A549 treated with DMSO at 1 μM for 4 hours (cell line): ENCODE measurements at places on chromosomes 2 and 18. TPM values are rescaled to one million over a fixed set of nuclear protein-coding genes. Genes with fewer than 3 reads are reported as not detected.

GRB14 gene
- 3.1 to 7.6 TPM (median 5.6 TPM) in 5 replicates for total RNA-seq

COL6A3 gene
- total RNA-seq = 0.03 to 0.11 TPM (median 0.09 TPM) in 5 replicates

RGPD3 gene
- total RNA-seq = 0.12 to 0.28 TPM (median 0.16 TPM) in 5 replicates

DPP4 gene
- total RNA-seq = 0.39 to 0.52 TPM (median 0.47 TPM) in 5 replicates

VWA3B gene
- total RNA-seq = 0.10 TPM in 1 of 5 replicates, not detected in the others

TFPI gene
- total RNA-seq = 41.4 to 72.0 TPM (median 62.0 TPM) in 5 replicates

TLX2 gene
- total RNA-seq = 0.14 to 0.43 TPM (median 0.25 TPM) in 5 replicates

DNAH6 gene
- total RNA-seq = 0.01 to 0.06 TPM (median 0.02 TPM) in 5 replicates

TEX44 gene
- total RNA-seq = not detected in 5 replicates

DDX18 gene
- 71.5 to 85.4 TPM (median 76.0 TPM) in 5 replicates for total RNA-seq

CNGA3 gene
- total RNA-seq = 0.03 TPM in 1 of 5 replicates, not detected in the others

DQX1 gene
- total RNA-seq = 0.08 to 0.12 TPM (median 0.11 TPM) in 3 of 5 replicates, not detected in the others

XDH gene
- 1.1 to 1.8 TPM (median 1.4 TPM) in 5 replicates for total RNA-seq

PSTPIP2 gene
- 0.24 to 0.39 TPM (median 0.28 TPM) in 5 replicates for total RNA-seq

IL36A gene
- total RNA-seq = not detected in 5 replicates

EPB41L3 gene
- 0.09 to 0.32 TPM (median 0.16 TPM) in 5 replicates for total RNA-seq

ASPRV1 gene
- 0.17 to 0.38 TPM (median 0.24 TPM) in 5 replicates for total RNA-seq

SLC30A3 gene
- total RNA-seq = 3.2 to 4.9 TPM (median 3.7 TPM) in 5 replicates

CDK5R2 gene
- 1.2 to 2.5 TPM (median 1.9 TPM) in 5 replicates for total RNA-seq

SKOR2 gene
- not detected in 5 replicates for total RNA-seq

ANKRD36B gene
- 4.8 to 6.5 TPM (median 5.1 TPM) in 5 replicates for total RNA-seq

TRIM54 gene
- total RNA-seq = 0.33 to 0.73 TPM (median 0.46 TPM) in 5 replicates

GALNT13 gene
- 7.9 to 12.6 TPM (median 11.1 TPM) in 5 replicates for total RNA-seq

SGPP2 gene
- 0.15 to 0.31 TPM (median 0.20 TPM) in 5 replicates for total RNA-seq

LAMA1 gene
- total RNA-seq = 0.06 to 0.31 TPM (median 0.11 TPM) in 5 replicates

HDLBP gene
- 269 to 292 TPM (median 283 TPM) in 5 replicates for total RNA-seq

OR6B2 gene
- not detected in 5 replicates for total RNA-seq

PDE1A gene
- total RNA-seq = 0.09 to 0.11 TPM (median 0.10 TPM) in 4 of 5 replicates, not detected in the other

CCDC141 gene
- not detected in 5 replicates for total RNA-seq

PDCD1 gene
- not detected in 5 replicates for total RNA-seq

CABYR gene
- 10.1 to 15.5 TPM (median 11.7 TPM) in 5 replicates for total RNA-seq

CENPA gene
- total RNA-seq = 44.0 to 61.8 TPM (median 54.6 TPM) in 5 replicates

DYNAP gene
- not detected in 5 replicates for total RNA-seq

NBAS gene
- 13.8 to 19.1 TPM (median 17.9 TPM) in 5 replicates for total RNA-seq
